ENCODE measurements at places on chromosomes 4 and X.
A peak's percentile ranks its signal among the peaks of the same experiment; 100 is the strongest.

DNA sequence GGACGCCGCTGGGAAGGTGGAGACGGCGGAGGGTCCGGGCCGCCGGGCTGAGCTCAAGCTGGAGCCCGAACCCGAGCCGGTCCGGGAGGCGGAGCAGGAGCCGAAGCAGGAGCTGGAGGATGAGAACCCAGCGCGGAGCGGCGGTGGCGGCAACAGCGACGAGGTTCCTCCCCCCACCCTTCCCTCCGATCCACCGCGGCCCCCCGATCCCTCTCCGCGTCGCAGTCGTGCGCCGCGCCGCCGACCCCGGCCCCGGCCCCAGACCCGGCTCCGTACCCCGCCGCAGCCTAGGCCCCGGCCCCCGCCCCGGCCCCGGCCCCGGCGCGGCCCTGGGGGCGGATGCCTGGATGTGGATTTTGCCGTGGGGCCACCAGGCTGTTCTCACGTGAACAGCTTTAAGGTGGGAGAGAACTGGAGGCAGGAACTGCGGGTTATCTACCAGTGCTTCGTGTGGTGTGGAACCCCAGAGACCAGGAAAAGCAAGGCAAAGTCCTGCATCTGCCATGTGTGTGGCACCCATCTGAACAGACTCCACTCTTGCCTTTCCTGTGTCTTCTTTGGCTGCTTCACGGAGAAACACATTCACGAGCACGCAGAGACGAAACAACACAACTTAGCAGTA, 483 bp downstream of the USP27X start:
- peak; percentile 16 for DNase-seq

DNA sequence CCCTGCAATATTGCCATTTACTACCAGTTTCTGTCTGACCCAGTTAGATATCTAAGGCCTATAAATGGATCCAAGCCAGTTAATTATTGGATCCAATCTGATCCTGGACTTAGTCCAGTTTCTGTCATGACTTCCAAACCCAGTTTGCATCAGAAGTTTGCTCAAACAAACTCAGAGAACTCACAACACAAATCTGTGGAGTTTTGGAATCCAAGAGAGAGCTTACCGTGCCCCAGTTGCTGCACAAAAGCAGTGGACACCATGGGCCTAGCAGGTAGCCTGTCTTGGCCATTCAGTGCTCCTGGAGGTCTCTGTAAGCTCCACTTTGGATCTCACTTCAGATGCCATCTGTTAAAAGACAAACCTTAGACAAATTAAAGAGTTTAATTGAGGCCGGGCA, 174.5 kb downstream of the AASDH start:
- DNase-seq, result no peak

DNA sequence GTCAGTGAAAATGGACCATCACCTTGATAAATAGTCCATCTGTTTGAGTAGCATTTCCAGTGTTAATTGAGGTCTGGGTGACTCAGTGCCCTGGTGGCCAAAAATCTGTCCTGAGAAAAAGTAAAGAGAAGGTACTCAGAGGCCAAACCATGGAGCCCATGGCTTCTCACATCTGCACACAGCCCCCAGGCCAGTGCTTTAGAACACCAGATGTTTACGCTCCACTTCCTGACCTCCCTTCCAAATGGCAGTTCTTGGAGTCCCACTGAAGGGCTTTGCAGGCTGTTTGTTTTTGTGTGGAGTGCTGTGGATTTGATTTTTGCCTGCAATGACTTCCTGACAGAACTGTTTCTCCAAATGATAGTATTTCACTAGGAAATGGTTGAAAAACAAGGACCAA, 60.2 kb upstream of the GPC4 start:
- DNase-seq, result no peak

DNA sequence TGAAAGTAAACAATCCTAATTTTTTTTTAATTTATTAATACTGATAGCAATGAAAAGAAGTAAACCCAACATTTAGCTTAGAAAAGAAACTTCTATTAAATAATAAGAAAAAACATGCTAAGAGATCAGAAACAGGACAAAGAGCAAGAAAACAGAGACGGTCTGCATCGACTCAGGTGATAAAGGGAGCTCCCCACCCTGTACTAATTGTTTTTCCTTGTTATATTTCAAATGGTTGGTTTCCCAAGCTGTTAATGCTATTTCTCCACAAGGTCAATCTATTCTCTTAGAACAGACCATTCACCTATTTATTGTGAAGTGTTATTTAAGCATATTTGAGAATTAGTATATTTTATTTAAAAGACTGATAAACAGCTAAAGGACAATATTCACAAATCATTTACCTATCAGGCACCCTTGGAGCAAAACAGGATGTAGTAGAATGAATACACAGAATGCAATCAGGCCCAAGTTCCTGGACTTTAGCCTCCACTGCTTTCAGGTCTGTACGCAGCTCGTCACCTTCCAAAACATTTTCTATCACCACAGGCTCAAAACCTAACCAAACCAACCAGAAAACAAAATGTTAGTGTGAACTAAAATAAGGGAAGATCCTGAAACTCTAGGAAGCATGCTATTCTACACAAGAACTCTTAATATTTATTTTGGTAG, 5.5 kb downstream of the SEPSECS start:
- no peak for DNase-seq

GRCh38 chr4:26346203-26346620, 25.4 kb downstream of the RBPJ start:
- DNase-seq, result no peak

- DNase-seq, result no peak
Measured at GRCh38 chrX:72408885-72409284, 103.2 kb upstream of the CITED1 start.

DNA sequence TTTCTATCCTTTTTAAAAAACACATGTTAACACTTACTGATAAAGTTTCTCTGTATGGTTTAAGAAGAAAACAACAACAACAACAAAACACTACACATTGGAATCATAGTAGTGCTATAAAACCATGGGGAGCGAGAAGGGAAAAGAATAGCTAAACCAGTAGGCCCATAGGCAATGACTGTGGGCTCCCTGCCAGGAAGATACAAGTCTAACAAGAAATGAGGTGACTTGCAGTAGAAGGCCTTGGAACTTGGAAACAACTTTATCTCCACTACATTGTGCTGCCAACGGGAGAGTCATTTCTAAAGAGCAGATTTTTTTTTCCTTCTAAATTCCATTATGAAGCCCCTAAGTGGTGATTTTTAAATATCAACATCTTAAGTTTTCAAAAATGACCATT, 78.0 kb downstream of the GPC4 start:
- no peak for DNase-seq

- no peak for DNase-seq
Measured at GRCh38 chr4:140236654-140237169, 82.7 kb upstream of the MAML3 start.

DNA sequence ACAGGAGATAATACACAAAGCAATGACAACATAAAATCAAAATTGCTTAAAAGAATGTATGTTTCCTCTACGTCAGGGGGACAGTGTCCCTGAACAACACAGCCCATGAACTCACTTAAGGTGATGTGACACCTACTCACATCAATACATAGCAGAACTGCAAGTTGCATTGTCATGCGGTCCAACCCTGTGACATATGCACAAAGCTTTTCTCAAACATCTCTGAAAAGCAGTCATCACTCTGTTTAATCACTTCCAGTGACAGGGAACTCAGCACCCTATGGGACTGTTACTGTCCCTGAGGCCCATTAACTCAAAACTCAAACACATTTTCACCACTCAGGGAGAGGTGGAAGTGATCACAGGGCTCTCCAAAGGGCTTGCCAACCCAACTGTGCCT, 2.4 kb downstream of the STX18 start:
- no peak for DNase-seq

DNA sequence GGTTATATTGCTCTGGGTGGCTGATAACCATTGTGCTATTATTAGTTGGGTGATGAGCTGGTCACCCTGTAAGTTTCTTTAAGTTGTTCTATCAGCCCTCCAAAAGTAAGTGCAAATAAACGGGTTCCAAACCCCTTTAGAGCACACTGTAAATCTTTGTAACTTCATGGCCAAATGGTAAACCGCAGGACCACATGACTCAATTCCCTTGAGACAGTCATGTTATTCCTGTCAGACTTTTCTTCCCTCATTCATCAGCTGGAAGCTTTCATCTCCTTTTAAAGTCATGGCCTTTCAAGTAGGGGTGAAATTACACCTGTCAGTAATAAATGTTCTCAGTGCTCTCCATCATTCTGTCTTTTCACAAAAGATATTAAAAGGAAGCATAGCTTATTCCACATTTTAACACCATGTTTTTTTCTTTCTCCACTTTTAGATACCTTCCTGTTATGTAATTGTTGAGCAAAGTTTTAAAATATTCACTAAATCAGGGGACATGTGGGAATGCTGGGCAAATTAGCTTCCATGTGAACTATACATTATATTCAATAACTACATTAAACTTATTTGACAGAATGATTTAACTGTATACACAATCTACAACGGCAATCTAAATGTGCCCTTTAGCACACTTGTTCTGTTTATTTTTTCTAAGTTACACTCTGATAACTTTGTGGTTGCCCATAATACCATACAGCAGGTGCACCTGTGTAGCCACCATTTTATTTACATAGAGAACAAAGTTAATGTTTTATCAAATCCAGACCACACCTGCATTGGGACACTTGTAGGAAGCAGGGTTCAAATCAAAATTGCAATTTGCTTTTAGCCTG, 275.5 kb downstream of the CFAP299 start:
- peak; percentile 1 for DNase-seq

DNA sequence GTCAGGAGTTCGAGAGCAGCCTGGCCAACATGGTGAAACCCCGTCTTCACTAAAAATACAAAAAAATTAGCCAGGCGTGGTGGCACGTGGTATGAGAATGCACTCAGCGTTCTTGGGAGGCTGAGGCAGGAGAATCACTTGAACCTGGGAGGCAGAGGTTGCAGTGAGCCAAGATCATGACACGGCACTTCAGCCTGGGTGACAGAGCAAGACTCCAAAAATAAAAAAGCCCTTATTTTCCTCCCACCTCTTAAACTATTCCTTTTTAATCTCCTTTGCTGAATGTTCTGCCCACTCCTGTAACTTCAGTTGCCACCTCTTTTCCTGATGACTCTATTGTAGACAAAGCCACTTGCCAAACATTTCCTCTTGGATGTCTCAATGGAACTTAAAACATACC, 72.6 kb downstream of the TAF1 start:
- DNase-seq, result no peak

- no peak for DNase-seq
Measured at GRCh38 chr4:151529187-151529586, 120.2 kb downstream of the FHIP1A start.

DNA sequence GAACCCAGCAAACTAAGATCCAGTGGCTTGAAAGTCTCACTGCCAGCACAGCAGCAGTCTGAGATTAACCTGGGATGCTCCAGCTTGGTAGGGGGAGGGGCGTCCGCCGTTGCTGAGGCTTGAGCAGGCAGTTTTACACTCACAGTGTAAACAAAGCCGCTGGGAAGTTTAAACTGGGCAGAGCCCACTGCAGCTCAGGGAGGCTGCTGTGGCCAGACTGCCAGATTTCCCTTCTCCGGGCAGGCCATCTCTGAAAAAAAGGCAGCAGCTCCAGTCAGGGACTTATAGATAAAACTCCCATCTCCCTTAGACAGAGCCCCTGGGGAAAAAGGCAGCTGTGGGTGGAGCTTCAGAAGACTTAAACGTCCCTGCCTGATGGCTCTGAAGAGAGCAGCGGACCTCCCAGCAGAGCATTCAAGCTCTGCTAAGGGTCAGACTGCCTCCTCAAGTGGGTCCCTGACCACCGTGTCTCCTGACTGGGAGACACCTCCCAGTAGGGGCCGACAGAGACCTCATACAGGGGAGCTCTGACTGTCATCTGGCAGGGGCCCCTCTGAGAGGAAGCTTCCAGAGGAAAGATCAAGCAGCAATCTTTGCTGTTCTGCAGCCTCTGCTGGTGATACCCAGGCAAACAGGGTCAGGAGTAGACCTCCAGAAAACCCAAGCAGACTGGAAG, 45.1 kb upstream of the CDX4 start:
- DNase-seq, result no peak

GRCh38 chr4:186137196-186137794, 32.8 kb downstream of the FAM149A start:
- peak; percentile 58 for DNase-seq

DNA sequence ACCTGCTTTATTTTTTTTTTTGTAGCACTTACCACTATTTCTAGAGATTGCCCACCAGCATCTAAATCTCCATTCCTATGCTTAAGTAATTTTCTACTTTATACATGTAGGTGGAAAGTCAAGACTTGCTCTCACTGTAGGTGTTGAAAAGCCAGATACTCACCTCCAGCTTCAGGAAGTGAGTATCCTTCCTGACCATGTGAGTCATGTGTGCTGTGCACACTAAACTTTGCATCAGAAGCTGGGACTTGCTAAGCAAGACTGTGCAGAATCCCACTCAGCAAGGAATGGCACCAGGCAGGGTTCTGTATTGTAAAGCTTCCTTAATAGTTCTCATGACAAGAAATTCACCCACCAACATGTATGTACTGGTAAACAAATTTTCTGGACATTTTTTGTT, 151.8 kb downstream of the POU4F2 start:
- DNase-seq, result no peak

GRCh38 chr4:142380052-142380602, 466.0 kb downstream of the INPP4B start:
- no peak for DNase-seq

DNA sequence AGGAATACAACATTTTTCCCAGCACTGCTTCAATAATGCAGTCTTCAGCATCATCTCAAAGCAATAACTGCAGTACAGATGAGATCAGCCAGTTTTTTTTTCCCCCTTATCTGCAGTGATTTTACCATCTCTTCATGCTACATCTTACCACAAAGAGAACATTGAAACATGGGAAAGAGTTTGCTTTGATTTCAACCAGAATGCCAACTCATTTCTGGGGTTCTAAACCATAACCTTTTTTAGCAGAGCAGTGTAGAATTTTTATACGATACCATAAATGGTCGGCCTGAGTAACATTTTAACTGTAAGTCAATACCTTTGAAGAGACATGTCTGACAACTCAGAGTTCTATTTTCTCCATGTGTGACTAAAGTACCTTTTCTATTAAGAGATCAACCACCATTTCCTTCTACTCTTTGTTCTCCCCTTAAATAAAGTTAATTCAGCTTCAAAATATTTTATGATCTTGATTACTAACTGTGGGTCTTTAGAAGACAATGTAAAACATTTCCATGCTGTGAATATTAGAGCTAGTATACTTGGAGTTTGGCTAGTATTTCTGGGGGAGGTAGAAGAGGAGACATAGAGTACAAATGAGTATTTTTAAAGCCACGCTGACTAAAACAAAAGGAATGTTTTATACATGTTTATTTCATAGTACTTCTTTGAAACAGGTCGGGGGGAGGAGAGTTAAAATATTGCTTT, 69.1 kb downstream of the TET2 start:
- no peak for DNase-seq

- DNase-seq, result no peak
Measured at GRCh38 chrX:129686422-129686948, 31.7 kb upstream of the APLN start.

GRCh38 chr4:26860157-26860921, at the start of gene STIM2:
Gene STIM2, plus strand, starts transcription at chr4:26860841.
- DNase-seq, result peak; percentile 98

DNA sequence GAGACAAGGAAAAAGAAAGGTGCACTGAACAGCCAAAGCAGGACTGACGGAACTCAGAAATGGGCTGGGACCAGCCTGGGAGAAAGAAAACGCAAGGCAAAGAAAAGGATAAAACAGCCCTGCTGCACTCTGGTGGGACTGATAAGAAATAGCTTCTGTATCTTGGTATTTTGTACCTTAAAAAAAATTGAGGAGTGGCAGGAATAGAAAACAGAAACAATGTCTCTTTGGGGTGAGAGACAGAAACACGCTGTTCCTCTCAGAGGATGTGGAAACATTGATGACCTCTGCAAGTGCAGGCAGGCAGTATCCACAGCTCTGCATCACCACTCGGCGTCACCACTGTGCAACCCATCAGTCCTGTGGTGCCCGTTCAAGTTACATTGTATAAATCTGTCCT, 152.5 kb upstream of the SPRY1 start:
- peak; percentile 67 for DNase-seq
